Naive B cell (primary cell): ENCODE measurements at places on chromosomes 4 and X.
A peak's percentile ranks its signal among the peaks of the same experiment; 100 is the strongest.

DNA sequence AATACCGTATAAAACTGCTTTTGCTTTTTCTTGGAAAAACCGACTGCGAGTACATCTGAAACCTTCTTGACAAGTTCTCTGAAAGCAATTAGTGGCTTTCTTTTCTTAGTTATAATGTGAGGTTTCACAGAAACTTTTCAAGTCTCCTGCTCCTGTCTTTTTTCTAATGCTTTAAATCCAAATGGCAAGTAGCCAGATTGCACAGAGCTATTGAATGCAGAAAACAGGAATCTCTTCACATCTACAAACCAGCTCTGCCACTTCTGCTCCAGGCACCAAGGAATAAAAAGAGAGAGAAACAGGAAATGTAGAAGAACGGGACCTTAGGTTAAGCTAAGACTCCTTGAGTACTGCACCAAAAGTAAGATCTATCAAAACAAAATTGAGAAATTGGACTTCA, 267.3 kb upstream of the TET2 start:
- no peak for DNase-seq

GRCh38 chr4:152258804-152259708, 276.8 kb downstream of the FBXW7 start:
- DNase-seq = no peak

- peak; percentile 60 for DNase-seq
Observed at GRCh38 chrX:31228909-31229308, 157.1 kb upstream of the FTHL17 start.

GRCh38 chrX:9677098-9677739, 88.4 kb downstream of the GPR143 start:
- peak; percentile 64 for DNase-seq

DNA sequence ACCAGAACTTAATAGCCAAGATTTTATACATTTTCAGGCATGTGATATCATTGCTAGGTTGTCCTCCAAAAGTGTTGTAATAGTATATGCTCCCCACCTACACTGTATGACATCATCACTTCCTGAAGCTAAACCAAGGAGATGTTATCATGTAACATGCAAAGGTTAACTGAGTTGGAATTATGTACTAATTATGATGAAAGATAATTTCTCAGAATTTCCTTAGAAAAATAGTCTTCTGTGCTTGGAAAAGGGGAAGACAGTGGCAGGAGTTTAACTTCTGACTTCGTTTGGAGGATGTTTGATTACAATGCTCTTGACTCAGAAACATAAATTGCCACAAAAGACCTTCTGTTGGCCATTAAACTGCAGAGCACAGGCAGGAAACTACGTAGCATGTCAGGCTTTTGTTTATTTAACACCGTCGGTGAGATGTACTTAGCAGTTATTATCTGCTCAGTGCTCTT, 83.6 kb upstream of the GUCY1A1 start:
- no peak for DNase-seq

DNA sequence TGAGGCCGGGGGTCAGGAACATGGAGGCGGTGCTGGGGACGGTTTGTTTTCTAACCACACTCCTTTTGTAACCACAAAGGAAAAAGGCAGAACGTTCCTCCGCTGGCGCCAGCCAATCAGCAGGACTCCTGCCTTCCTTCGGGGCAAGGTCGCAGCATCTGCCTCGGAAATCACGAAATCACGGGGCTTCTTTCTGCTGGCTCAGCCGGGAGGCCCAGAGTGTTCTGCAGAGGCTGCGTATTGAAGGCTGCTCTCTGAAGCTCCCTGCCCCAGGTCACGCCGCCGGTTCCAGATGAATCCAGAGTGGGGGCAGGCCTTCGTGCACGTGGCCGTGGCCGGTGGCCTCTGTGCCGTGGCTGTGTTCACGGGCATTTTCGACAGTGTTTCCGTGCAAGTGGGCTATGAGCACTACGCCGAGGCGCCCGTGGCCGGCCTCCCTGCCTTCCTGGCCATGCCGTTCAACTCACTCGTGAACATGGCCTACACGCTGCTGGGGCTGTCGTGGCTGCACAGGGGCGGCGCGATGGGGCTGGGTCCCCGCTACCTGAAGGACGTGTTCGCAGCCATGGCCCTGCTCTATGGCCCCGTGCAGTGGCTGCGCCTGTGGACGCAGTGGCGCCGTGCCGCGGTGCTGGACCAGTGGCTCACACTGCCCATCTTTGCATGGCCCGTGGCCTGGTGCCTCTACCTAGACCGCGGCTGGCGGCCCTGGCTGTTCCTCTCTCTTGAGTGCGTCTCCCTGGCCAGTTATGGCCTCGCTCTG, 9.4 kb downstream of the TMEM187 start:
- DNase-seq = no peak

- no peak for DNase-seq
Observed at GRCh38 chr4:39476187-39476895, 17.5 kb downstream of the LIAS start.
